ENCODE measurements at places on chromosomes 12 and 14.
A peak's percentile ranks its signal among the peaks of the same experiment; 100 is the strongest.

DNA sequence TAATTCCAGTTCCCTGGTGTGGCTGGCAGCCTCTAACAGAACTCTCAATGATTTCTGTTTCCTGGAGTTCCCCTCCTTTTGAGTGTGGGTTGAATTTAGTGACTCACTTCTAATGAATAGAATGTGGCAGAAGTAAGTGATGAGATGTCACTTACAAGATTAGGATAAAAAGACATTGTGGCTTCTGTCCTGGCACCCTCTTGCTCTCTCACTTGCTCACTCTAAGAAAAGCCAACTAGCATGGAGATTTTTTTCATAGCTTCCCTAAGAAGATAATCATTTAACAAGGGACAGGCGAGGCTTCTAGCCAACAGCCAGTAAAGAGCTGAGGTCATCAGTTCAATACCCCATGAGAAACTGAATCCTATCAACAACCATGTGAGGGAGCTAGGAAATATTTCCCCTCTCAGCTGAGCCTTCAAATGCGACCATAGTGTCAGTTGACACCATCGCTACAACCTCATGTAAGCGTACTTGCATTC is 156.7 kb downstream of the TMTC3 start:
- DNase-seq, result no peak

DNA sequence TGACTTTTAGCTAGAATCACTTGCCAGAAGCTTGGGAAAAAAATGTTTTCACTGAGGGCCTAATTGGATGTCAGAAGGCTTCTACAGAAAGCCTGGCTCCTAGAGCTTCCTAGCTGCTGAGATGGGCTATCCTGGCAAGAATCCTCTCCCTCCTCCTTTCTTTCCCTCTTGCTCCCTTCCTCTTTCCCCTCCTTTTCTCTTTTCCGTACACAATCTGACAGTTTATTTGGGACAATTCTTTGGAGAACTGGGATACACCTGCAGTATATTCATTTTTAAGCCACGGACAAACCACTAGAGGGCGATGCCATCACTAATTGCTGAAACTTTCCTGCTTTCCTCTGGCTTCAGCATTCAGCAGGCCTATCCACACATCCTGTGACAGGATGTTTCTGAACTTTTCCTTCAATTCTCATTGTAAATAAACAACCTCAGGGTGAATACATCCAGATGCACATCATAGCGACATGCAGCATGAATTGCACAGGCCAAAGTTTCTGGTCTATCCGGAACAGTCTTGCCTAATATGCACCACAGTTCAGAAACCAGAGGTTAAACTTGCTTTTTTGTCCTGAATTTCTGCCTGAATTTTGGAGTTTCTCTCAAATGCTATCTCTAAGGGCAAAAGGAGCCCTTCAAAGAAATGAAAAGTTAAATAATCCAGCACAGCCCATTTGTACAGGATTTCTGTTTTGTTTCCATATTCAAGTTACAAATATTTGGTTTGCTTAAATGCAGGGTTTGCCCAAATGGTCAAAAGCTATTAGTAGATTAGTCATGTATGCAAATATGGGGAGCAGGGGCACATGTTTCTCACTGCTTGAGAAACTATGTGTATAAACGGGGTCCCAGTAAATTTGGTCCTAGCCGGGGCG is 142.8 kb downstream of the PAWR start:
- DNase-seq, result no peak

DNA sequence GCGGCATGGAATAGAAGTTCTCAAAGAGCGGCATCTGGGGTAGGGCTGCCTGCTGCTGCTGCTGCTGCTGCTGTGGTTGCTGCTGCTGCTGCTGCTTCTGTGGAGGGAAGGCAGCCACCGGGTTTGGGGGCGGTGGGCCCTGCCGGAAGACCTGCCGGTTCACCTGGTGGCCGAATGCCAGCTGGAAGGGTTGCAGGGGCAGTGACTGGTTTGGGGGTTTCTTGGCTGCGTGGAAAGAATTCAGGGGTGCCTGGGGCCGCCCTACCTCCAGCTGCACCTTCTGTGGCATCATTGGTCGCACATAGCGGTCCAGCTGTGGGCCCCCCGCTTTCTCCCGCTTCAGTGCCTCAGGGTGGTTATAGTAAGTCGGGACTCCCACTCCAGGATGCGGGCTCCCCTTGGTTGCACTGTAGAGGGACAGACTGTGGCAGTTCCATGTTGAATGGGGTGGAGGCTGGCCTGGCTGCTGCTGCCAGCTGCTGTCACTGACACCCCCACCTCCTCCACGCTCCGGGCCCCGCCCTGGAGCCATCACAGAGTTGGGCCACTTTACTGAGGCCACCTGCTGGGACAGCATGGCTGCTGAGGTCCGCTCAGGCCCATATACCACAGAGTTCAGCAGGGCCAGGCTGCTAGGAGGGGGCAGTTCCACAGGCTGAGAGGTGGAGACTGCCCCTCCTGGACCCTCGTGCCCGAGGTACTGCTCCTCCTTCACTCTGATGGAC is 25.2 kb upstream of the PNMA1 start:
- DNase-seq, result no peak

DNA sequence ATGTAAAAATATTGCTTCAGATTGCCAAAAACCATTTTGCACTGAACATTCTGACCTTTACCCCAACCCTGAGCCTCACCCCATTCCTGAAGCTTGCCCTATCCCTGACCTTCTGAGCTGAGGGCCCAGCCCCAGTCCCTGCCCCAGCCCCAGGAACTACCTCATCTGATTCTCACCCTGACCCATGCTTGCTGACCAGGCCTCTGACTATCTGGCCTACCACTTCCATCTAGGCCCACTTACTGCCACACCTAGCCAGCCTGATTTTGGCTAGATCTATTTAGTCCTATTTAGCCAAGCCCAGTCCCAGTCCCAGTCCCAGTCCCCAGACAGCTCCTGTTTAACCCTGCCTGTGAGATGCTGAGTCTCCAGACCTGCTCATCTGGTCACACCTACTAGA is 33.6 kb downstream of the OR10P1 start:
- DNase-seq, result no peak

GRCh38 chr12:81811778-81812125 is 52.6 kb upstream of the PPFIA2 start:
- DNase-seq, result no peak

DNA sequence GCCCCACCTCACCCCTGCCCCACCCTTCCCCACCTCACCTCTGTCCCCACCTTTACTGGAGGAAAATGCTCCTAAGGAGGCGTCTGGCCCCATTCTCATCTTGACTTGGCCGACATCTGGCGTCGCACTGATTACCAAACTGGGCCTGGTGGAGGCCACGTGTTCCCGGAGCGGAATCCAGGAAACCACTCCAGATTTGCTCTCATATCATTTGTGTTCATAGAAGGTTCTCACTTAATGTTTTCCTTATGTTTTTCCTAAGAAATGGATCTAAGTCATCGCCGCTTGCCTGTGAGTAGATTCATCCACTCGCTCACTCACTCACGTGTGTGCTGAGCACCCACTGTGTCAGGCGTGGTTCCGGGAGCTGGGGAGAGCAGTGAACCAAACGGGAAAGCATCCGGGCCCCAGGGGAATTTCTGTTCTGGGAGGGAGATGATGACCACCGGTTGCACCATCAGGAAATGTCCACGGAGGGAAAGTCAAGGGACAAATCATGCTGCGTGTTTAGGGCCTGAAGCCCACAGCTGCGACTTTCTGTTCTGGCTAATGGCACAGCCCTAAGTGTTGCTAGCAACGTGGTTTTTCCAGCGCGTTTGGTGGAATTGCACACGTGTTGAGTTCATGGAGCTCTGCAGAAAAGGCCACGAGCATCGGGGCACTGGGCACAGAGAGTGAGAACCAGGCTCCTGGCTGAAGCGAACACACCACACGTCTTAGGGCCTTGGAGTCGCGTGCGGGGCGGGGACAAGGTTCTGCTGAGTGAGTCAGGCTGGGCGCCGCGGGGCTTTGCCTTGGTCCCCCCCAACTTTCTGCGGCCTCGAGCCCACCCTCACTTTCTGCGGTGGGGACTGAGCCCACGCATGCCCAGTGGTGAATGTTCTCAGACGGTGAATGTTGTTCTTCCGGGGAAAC is 57.7 kb downstream of the ADGRD1 start:
- DNase-seq, result no peak

GRCh38 chr12:131102991-131103668 is 149.4 kb downstream of the ADGRD1 start:
- DNase-seq, result no peak

- DNase-seq, result no peak
These were observed 85.3 kb downstream of the SCARB1 start for GRCh38 chr12:124778411-124778810.

DNA sequence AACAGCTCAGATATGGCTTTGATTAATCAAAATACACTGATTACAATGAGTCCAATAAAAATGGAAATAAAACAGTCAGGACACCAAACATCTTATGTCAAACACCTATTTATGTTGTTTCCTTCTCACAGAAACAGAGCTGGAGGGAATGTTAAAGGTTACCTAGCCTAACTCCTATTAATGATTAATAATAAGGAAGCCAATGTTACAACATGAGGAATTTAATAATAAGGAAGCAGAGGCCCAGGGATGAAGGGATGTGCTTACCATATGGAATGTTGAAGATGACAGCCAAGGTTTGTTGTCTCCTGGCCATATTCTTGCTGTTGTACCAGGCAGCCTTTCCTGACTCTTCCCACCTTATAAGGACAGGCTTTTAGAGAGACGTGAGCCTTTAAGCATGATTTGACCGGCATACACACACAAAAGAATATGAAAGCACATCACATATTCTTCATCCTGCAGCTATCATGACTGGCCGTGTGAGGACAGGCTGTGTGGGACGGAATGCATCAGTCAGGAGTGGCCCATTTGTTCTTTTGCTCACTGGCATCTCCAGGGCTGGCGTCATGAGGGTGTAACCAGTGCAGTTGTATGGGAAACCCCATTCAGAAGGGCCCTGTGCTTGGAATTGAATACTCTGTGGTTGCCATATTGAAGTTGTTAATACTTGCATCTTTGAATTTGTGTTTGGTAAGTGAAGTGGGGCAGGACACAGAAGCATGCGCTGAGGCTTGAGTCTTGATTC is 3.1 kb upstream of the GPRC5D start:
- DNase-seq, result no peak

- peak; percentile 27 for DNase-seq
These were observed 644 bp downstream of the NAB2 start for GRCh38 chr12:57089271-57090245.

DNA sequence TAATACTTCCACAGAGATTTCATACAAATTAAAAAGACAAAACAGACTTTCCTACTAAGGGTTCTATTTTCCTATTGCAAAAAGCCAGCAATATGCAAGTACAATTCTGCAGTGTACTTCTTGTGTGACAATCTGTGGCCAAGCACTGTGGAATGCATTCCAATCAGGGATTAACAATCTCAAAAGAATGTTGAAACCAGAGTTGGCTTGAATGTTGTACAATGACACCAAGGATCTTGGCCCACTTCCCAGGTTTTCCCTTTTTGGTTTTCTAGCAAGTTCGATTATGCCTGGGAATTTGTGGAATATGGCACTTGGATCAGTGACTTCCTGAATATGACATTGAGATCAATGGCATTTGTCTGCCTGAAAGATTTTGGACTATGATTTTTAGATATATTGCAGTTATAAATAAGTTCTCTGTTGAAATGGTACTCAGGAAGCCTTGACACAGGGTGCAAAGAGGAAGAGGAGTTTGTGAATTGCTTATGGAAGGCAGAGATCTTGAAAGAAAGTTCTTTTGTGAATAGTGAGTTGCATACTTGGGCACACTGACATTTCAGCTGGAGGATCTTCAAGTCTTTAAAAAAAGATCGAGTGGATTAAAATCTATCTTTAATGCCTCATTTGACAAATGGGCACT is 81.4 kb upstream of the FERMT2 start:
- no peak for DNase-seq

- DNase-seq, result no peak
These were observed 498.9 kb upstream of the RGS6 start for GRCh38 chr14:71433303-71433702.

GRCh38 chr14:50578433-50578832 is 18.5 kb downstream of the ATL1 start:
- no peak for DNase-seq

GRCh38 chr14:89058697-89059096 is 234.2 kb downstream of the TTC8 start:
- no peak for DNase-seq

GRCh38 chr14:60221457-60221856 is 27.6 kb upstream of the PPM1A start:
- no peak for DNase-seq

- DNase-seq, result peak; percentile 63
These were observed 15.3 kb upstream of the ADSS1 start for GRCh38 chr14:104708606-104709268.

DNA sequence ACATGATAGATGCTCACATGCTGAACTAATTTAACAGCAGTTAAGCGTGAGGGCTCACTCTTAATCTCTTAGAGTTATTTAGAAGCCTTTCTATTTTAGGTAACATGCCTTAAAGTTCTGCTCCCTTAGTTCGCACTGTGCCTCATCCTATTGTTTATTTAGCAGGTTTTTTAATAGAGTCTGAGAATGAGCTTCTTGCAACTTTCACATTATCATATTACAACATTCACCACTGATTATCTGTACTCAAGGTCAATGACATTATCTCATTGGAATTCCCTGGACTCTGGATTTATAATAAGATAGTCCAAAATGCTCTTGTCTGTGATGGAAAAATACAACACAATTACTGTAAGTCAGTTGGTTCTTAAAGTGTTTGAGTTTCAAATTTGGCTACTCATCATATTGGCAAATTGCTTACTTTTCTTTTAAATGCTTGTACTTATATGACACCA is 183.6 kb upstream of the SLC38A2 start:
- no peak for DNase-seq

DNA sequence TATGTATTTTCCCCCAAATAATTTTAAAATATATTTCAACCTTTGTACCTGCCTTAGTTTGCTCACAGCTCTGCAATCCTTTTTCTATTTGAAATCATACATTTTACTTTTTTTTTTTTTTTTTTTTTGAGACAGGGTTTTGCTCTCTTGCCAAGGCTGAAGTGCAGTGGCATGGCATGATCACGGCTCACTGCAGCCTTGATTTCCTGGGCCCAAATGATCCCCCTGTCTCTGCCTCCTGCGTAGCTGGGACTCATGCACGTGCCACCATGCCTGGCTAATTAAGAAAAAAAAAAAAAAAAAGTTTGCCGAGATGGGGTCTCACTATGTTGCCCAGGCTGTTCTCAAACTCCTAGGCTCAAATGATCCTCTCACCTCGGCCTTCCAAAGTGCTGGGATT is 1.3 kb upstream of the SYCP3 start:
- no peak for DNase-seq

DNA sequence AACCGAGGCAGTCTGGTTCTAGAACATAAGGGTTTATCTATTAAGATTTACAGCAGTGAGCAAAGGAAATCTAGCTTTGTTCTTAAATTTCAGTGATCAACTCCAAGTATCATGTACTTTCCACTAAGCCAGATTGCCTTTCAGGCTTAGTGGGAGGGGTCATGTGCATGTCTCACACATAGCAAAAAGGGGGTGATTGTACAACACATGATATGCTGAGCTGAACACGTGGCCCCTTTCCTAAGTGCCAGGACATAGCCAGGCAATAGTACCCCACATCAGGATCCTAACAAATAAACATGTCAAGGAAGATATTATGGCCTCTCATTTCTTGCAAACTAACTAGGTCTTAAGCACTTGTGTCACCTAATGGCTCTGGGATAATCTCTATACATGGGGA is 347.2 kb downstream of the C12orf75 start:
- DNase-seq, result no peak

- no peak for DNase-seq
These were observed 390.2 kb upstream of the PRICKLE1 start for GRCh38 chr12:42979746-42980145.

All from central memory CD4-positive, alpha-beta T cell (primary cell).